ENCODE measurements at places on chromosomes 5 and 9.

DNA sequence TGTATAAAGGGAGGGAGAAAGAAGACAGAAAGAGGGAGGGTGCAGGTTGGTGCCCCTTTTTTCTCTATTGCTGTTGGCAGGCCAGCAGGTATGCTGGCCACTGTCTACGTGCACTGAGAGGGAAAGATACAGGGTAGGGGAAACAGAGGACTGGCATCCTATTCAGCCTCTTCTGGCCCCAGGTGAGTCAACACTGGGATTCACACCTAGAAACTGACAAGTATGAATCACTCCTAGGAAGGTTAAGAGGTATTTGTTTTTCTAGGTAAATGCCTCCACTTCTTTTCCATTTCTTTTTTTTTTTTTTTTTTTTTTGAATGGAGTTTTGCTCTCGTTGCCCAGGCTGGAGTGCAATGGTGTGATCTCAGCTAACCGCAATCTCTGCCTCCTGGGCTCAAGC lies 2.8 kb upstream of the UBAP1 start:
- no peak for DNase-seq

- peak; percentile 63 for DNase-seq
These were observed 16.1 kb downstream of the FBP1 start for GRCh38 chr9:94623253-94623652.

GRCh38 chr9:129311643-129312042 lies 133.6 kb upstream of the IER5L start:
- no peak for DNase-seq

- no peak for DNase-seq
These were observed 41.4 kb upstream of the FAM240B start for GRCh38 chr9:38761339-38761738.

- peak; percentile 18 for DNase-seq
These were observed 3.1 kb upstream of the FAM53C start for GRCh38 chr5:138334867-138335447.

GRCh38 chr9:133429641-133430161 lies 7.5 kb downstream of the ADAMTS13 start:
- no peak for DNase-seq
